Activated CD4-positive, alpha-beta memory T cell treated with anti-CD3 and anti-CD28 coated beads, Interleukin-2, amount 10 ng/mL, durations not matched to agents 7 days and 5 days (primary cell): ENCODE measurements at places on chromosomes 1 and 21. TPM values are rescaled to one million over a fixed set of nuclear protein-coding genes. Genes with fewer than 3 reads are reported as not detected.

DNA sequence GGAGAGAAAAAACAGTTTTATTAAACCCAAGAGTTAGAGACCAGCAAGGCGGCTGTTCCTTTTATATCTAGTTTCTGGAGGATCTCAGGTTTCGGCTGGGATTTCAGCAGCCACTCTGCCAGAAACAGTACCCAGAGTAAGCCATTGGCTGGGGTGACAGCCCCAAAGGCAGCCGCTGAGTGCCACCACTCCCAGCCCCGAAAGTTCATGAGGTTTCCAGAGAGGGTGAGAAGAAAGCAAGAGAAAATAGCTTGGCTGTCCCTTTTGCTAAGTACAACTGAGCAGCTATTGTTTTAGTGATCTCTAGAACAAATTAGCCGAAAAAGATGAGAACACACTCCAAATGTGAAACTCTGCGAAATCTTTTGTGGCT lies 1.2 kb downstream of the SH3BGR start:
- H3K4me1 ChIP-seq, result no peaks in the 10 kb centered on the region
- no peak for DNase-seq
- no peak overlapping the region for H3K4me3 ChIP-seq
- no peak overlapping the region for H3K27ac ChIP-seq
- no peaks in the 10 kb centered on the region for H3K36me3 ChIP-seq

GRCh38 chr1:201385299-201385891 lies 7.9 kb upstream of the TNNT2 start:
- H3K27ac ChIP-seq, result no peak overlapping the region
- H3K36me3 ChIP-seq, result no peaks in the 10 kb centered on the region
- no peak overlapping the region for H3K4me3 ChIP-seq
- peaks cover 14% of the 10 kb centered on the region for H3K27me3 ChIP-seq
- peak; percentile 49 for DNase-seq

DNA sequence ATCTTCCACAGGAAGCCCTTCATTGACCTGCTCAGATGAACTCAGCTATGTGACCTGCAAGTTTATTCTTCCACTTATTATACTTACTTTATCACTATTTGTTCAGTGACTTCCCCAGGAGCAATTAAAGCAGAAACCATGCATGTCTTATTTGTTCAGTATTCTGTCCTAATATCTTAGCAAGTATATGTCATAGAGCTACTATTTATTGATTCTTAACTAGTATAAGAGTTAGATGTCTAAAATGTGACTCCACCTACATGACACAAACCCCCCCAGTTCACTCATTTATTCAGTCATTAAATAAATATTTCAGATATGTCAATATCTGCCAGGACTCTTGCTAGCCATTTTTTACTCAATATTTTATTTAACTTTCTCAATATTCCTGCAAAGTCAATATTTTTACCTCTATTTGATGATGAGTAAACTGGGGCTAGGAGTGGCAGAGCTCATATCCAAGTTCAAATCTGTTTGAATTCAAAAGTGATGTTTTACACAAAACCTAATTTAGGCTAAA lies 469.0 kb upstream of the USP24 start:
- no peaks in the 10 kb centered on the region for H3K4me1 ChIP-seq
- no peaks in the 10 kb centered on the region for H3K36me3 ChIP-seq
- H3K27ac ChIP-seq, result no peak overlapping the region
- no peak overlapping the region for H3K4me3 ChIP-seq
- H3K27me3 ChIP-seq, result no peaks in the 10 kb centered on the region

DNA sequence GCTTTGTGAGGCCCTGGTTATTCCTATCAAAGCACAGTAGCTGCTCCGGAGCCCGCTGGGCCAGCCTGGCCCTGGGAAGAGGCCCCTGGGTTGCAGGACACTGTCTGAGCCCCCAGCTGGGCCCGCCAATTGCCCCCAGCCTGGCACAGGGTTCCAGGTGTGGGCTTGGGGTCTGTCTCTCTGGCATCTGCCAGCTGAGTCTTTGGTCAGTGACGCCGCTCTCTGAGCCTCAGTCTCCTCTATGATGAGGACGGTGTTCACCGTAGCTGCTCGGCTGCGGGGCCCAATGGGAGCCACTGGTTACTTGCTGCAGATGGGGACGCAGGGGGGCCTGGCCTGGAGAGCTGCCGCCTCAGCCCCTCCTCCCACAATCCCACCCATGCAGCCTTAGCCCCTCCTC lies 41.0 kb downstream of the TP73 start:
- DNase-seq, result no peak
- H3K27ac ChIP-seq, result no peak overlapping the region
- H3K4me3 ChIP-seq, result no peak overlapping the region

DNA sequence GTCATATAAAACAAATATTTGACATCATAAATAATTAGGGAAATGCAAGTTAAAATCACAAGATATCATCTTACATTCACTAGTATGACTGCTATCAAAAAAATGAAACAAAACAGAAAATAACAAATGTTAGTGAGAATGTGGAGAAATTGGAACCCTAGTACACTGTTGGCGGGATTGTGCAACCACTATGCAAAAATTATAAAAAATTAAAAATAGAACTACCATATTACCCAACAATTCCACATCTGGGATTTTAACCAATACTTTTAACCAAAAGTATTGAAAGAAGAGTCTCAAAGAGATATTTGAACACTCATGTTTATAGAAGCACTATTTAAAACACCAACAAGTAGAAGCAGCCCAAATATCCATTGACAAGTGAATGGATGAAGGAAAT lies 797.2 kb upstream of the ADAMTS5 start:
- no peaks in the 10 kb centered on the region for H3K36me3 ChIP-seq
- H3K4me1 ChIP-seq, result no peaks in the 10 kb centered on the region
- no peak overlapping the region for H3K27ac ChIP-seq

C1orf185 gene
- total RNA-seq, result not detected

AMY1A gene
- total RNA-seq, result not detected
